ENCODE measurements at places on chromosomes 1 and 21.

DNA sequence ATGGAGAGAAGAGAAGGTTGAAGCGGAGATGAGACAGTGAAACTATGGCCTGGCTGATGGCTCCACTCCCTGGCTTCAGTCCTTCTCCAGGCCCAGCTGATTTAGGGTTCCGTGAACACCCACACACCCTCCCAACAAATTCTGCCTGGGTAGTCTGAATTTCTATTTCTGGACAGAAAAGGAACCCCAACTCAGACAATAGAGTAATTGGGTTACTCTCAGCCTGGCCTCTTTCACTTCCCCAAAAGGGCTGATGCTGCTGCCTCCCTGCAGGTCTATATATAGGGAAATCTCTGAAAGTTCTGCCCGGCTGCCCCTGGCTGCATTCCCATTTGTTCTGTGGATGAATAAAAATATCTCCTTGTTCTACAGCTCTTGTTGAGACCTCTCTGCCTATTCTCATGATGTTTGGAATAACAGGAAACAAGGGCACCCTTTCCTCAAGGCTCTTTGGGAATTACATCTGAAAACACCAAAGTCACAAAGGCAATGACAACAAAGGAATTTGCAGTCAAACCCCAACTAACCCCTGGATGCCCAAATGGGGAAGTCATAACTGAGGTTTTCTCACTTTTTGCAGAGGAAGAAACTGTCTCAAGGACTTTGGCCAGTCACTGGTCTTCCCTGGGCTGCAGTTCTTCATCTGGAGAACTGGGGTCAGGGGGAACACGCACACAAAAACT is 11.4 kb upstream of the ZSCAN20 start:
- DNase-seq = no peak

DNA sequence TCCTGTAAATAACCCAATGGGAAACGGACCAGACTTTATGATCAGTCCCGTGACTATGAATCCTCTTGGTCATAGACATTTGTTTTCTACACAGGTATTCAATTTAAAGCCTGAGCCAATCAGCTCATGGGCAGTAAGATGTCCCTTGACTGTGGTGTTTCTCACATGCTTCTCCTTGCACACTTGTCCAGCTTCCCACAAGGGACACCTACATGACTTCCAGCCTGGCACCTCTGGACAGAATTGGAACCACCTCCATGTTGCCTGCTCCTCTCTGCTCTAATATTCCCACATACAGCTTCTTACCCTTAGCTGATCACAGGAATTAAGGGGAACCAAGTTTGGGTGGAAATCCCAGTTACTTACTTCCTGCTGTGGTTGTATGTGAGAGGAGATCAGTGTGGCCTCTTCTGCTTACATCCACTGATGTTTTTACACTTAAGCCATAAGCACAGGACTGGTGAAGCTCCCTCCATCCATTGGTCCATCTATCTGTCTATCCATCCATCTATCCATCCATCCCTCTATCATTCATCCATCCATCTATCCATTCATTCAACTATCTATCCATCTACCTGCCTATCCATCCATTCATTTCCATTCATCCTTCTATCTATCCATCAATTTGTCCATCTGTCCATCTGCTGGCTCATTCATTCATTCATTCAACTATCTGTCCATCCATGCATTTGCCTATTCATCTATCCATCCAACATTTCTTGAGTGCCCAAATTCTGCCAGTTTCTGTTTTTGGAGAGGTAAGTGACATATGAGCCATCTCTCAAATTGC is 16.4 kb downstream of the RUNX1 start:
- no peak for DNase-seq

- no peak for DNase-seq
These were observed 96.0 kb upstream of the PAXBP1 start for GRCh38 chr21:32867597-32867996.

DNA sequence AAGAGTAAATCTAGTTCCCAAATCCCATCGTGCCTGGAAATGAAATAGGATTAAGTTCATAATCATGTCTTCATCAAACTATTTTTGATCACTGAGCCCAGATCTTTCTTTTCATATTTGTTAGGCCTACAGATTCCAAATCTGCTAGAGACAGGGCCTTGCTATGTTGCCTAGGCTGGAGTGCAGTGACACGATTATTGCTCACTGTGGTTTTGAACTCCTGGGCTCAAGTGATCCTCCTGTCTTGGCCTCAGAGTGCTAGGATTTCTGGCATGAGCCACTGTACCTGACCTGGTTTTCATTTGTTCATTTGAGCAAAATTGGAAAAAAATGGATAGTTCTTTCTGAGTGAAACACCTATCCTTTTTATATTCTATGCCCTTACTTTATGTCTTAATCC is 28.0 kb upstream of the DIPK1A start:
- no peak for DNase-seq

- no peak for DNase-seq
These were observed 10.7 kb upstream of the BSDC1 start for GRCh38 chr1:32404946-32405345.

- no peak for DNase-seq
These were observed 21.4 kb downstream of the SETD4 start for GRCh38 chr21:36038701-36039497.

DNA sequence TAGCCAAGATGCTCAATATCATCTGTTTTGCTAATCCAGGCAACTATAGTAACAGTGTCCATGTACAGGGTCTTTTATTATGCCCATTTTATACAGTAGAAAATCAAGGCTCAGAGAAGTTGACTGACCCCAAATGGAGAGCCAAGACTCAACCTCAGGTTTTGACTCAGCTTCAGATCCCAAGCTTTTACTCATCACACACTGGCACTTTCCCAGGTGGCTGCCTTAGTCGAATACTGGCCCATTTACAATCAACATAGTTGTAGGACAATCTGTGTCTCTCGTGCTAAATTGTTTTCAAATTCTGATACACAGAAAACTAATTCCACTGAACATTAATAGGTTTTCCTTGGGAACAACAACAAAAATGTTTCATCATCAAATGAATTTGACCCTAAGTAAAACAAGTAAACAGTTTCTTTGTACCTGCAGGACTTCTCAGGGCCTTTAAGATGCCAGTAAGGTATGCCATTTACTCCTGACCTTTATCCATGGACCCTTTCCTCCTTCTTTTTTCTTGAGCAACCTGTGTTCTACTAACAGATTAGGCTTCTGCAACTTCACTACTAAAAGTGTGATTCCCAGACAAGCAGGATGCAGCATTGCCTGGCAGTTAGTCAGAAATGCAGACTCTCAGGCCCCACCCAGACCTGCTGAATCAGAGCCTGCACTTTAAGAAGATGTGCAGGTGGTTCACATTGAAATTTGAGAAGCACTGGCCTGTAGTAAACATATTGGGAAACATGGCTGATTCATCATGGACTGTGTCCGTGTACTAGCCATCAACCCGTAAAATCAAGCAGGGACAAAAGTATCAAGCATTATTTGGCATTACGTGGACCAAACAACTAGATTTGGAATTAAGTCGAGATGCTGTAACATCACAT is 128.8 kb downstream of the RRAGC start:
- DNase-seq = no peak

GRCh38 chr21:38228115-38228514 is 28.7 kb upstream of the KCNJ15 start:
- no peak for DNase-seq

DNA sequence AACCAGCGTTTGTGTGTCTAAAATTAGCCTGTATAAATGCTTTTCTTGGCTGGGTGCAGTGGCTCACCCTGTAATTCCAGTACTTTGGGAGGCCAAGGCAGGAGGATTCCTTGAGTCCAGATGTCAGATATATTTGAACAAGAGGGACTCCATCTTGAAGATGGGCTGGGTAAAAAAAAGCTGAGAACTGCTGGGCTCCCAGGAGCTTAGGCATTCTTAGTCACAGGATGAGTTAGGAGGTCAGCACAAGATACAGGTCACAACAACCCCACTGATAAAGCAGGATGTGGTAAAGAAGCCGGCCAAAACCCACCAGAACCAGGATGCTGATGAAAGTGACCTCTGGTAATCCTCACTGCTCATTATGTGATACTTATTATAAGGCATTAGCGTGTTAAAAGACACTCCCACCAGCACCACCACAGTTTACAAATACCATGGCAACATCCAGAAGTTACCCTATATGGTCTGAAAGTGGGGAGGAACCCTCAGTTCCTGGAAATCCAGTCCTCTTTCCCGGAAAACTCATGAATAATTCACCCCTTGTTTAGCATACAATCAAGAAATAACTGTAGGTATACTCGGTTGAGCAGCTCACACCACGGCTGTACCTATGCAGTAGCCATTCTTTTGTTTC is 36.2 kb upstream of the ZNF496 start:
- DNase-seq = no peak

- no peak for DNase-seq
These were observed 242.1 kb upstream of the PRMT6 start for GRCh38 chr1:106814418-106814817.

DNA sequence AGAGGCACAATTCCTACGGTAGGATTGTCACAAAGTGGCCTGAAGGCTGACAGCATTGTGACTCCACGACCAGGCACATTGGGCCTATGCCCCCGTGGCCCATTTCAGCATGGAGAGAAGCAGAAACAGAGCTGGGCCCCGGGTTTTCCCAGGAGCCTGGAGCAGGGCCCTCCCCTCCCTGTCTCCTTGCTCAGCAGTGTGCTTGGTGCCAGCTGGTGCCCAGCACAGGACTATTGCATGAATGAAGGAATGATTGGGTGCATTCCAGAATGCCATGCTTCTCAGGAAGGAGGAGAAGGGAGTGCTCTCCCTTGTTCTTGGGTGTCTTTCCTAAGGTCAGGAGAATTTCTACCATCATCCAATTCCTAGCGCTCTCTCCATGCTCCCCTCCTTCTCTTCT is 33.7 kb downstream of the IER5 start:
- no peak for DNase-seq

- no peak for DNase-seq
These were observed 19.7 kb upstream of the ID3 start for GRCh38 chr1:23578997-23579363.

DNA sequence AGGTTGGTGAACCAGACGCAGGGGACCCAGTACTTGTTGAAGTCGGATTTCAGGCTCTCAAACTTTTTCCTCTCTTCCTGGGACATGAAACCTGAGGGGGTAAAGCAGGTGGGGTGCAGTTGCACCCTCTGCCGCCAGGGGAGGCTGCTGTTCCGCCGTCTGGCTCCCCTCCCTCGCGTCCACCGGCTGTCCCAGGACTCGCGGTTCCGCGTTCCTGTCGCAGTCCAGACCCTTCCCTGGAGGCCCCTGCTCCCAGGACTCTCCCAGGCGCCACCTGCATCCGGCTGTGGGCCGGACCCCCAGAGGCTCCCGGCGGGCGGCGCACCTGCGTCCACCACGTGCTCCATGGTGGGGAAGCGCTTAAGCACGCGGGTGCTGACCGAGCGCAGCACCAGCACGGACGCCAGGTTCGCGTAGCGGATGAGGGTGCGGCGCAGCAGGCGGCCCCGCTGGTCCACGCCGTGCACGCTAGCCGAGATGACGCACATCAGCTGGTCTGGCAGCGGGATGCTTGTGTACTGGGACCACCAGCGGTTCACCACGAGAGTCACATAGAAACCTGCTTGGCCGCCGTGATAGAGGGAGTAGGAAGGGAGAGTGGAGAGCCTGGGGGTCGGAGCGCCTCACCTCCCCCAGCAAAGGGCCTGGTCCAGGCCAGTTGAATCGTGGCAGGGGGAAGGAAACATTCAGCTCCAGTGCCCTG is 1.7 kb downstream of the BEST4 start:
- DNase-seq = no peak

DNA sequence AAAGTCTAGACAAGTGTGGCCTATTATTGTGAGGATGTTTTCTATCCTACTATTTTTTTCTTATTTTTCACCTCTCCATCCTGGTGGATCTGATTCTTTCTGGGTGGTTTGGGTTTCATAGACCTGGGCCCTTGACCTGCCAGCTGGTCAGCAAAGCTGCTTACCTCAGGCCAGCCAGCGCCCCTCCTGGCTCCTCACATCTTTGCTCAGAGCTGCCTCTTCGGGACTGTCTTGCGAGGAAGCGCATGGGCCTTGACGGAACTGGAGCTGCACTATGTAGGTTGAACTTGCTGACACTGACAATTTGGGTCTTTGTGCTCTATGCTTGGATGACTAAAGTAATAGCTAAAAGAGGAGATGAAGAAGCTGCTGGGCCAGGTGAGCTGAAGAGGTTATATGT is 138.5 kb upstream of the SYT6 start:
- DNase-seq = no peak

DNA sequence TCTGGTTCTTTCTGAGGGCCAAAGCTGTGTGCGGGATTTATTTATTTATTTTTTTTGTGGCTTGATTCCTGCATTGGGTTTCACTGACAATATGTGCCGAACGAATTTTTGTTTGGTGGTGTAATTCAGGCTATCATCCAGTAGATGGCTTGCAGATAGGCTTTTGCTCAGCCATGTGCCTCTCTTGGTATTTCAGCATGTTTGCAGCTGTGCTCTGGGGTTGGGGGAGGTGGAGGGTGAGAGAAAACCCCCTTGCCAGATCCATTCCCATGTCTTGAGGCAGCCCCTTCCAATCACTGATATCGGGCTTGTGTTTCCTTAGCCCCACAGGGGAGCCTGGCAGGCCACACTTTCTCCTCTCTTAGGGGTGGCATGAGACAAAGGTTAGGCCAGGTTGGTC is 302.4 kb downstream of the PTGER3 start:
- no peak for DNase-seq

DNA sequence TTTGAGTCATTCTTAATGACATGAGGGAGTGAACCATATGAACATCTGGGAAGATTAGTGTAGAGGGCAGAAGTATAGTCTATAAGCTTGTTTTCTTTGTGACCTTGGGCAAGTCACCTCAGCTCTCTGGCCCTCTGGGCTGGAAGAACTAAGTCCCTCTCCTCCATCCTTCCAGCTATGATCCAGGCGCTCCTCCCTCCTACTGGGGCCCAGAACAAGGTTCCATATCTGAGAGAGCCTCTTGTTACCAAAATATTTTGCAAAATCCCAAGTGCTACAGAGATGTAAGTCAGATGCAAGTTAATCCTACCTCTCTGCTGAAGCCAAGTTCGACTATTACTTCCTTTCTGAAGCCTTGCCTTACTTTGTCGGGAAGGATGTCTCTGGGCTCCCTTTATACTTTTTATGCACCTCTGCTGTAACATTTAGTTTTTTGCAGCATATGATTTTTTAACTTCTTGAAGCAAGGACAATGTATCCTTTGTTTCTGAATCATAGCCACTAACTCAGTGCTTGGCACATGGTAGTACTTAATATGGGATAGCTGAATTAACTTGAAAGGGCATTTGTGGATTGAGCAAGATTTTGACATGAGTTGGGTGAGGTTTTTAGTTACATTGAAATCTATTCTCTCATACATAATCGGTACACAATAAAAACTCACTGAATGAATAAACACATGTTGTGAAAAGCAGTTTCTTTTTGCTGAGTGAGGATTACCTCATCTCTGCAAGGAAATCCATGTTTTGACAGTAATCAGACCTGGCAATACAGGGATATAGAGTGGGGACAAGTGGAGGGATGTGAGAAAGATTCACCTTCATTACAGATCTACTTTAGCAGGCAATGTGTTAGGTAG is 54.7 kb upstream of the BEND5 start:
- no peak for DNase-seq
